ENCODE measurements at places on chromosomes 7 and 10.
A peak's percentile ranks its signal among the peaks of the same experiment; 100 is the strongest.

DNA sequence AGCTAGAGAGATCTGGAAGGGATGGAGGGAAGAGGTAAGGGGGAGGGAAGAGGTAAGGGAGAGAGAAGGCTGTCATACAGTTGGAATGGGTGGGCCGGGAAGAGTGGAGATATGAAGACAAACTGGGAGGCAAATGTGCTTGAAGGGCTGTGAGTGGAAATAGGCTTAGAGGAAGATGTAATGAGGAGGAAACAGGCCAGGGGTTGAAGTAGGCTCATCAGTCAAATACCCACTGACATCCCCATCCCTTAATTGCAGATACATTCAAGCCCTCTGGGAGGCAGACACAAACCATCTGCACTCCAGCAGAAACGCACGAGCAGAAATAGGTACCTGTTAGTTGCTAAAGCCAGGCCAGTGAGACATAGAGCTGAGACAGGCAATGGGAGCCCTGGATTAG is 2.1 kb downstream of the SYNPO2L start:
- peak; percentile 42 for DNase-seq

- DNase-seq, result peak; percentile 99
Observed at GRCh38 chr10:43362191-43362839, 9.1 kb upstream of the FXYD4 start.

- no peak for DNase-seq
Observed at GRCh38 chr7:155178096-155178495, 108.0 kb downstream of the HTR5A start.

DNA sequence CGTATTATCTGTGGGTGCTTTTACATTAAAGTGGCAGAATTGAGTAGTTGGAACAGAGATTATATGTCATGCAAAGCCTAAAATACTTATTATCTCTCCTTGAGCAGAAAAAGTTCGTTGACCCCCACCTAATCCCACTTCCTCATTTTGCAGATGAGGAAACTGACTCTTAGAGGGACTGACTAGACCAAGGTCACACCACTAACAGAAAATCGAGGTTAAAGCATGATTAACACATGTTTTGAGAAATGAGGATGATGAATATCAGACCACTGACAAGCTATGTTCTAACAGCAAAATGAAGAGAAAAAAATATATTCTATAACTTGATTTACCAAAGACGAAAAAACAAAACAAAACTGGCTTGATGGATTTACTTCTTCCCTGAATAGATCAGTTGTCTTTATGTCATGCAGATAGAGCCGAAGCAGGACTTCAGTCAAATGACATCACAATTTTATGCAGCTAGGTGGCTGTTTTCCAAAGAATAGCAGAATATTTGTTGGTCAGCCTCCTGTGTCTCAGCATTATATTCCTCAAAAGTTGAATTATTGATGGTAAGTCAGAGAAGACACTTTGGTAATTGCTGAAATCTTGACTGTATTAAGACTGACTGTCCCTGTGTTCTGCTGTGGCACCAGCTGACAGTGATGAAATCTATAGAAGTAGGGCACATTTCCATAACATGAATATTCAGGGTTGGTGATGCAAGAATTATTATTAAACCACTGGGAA is 24.2 kb upstream of the SMIM30 start:
- DNase-seq, result no peak

DNA sequence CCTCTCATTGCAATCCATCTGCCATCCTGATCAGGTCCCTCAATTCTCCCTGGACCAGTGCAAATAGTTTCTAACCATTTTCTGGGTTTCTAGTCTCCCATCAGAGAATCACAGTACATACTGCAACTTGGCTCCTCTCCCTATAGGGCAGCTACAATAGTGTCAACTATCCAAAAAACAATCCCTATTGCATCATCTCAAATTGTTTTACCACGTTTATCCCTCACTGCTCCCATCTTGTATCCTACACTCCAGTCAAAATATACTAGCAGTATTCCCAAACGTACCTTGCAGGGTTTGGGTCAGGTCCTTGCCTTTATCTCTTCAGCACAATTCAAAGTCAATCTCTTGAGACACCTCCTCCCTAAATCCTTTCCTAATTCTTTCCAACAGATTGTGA is 23.6 kb downstream of the ASB15 start:
- no peak for DNase-seq

DNA sequence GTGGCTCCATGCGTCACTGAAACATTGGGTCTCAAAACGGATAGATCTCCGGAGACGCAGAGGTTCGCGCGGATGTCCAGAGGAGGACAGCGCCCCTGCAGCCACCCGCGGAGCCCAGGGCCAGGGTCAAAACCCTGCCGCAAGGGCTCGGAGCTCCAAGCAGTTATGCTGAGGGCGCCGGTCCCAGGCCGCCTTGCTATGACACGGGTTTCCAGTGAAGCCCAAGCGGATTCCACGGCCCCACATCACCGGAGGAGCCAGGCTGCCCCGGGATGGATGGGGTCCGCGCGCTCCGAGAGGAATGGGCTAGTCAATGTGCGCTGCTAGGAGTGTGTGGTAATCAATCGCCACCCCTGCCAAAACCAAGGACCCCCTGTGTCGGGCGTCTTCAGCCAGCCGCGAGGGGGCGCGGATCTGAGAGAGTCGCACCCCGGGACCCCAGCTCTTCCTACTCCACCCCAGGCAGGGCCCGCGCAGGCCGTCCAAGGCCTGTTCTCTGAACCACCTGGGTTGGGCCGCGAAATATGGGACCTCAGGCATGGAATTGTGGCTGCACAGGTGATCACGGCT is 5.6 kb upstream of the EMX2 start:
- no peak for DNase-seq

DNA sequence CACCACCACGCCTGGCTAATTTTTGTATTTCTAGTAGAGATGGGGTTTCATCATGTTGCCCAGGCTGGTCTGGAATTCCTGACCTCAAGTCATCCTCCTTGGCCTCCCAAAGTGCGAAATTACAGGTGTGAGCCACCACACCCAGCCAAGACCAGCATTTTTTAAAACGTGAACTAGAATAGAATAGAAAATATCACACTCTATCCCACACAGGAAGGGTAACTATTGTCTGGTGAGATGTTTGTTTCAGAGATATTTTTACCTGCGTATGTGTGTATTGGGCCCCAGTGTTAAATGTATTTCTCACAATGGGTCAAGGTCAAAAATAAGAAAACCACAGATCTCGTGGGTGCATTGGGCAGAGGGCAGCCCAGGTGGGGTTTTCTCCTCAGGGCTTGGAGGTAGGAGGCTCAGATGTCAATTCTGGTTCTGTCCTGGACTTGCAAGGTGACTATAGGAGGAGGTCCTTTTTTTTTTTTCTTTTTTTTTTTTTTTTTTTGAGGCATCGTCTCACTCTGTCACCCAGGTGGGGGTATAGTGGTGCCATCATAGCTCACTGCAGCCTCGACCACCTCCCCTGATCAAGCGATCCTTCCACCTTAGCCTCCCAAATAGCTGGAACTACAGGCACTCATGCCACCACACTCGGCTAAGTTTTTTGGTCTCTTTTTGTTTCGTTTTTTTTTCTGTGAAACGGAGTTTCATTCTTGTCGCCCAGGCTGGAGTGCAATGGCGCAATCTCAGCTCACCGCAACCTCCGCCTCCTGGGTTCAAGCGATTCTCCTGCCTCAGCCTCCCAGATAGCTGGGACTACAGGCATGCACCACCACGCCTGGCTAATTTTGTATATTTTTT is 19.0 kb downstream of the SH2B2 start:
- DNase-seq, result no peak

GRCh38 chr7:143499743-143500348 is 22.2 kb downstream of the TAS2R41 start:
- DNase-seq, result no peak

- no peak for DNase-seq
Observed at GRCh38 chr7:157923903-157924630, 587.3 kb downstream of the DNAJB6 start.

GRCh38 chr10:87092376-87092860 is 2.2 kb downstream of the GLUD1 start:
- DNase-seq, result peak; percentile 50

GRCh38 chr7:24356718-24357386 is 72.9 kb downstream of the NPY start:
- no peak for DNase-seq

GRCh38 chr10:89563861-89564478 is 28.6 kb upstream of the SLC16A12 start:
- DNase-seq, result peak; percentile 64

DNA sequence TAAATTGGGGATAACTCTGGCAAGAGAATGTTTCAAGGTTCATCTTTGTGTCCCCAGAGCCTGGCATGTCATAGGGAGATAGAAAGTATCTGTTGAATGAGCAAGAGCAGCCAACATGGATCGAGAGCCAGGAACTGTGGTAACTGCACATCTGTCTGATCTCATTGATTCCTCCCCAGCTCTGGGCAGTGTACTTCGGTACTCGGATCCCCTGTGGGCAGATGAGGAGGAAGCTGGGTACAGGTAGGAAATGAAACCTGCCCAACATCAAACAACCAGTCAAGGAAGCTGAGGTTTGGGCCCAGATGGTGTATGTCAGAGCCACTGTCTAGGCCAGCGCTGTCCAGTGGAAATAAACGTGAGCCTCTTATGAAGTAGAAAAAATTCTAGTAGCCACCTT is 76.4 kb downstream of the GRK5 start:
- no peak for DNase-seq

- no peak for DNase-seq
Observed at GRCh38 chr10:49298983-49299815, at the start of gene C10orf71. Gene C10orf71, plus strand, starts transcription at chr10:49299170. Its CDS starts 23,376 bp downstream, at chr10:49322546.

DNA sequence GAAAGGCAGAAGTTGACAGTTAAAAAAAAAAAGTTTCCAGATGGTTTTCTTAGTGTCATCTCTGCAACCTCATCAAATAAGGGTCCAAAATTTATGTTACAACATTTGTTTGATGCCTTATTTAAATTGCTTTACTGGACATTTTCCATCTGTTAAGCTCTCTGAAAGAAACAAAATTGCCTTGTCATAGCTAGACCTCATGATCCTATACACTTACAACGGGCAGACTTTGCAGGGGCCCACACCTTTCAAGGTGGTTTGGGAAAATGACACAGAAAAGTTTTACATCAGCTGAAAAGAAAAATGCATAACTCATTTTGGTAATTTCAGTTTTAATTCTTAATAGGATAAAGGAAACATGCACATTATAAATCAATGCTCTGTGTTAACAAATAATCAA is 1.4 kb upstream of the TES start:
- no peak for DNase-seq

DNA sequence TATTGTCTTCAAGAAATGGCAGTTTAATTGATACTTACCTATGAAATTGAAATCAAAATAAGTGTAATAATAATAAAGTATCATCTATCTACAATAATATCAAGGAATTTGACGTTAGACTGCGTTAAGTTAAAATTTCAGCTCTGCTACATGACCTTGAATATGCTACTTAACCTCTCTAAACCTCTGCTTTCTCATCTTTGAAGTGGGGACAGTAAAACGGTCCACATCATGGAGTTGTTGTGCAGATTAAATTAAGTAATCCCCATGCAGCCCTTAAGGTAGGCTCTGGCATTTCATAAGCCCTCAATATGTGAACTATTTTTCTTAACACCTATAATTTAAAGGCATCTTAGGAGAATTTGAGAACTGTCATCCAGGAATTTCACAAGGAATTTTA is 252.4 kb upstream of the PHF14 start:
- no peak for DNase-seq

DNA sequence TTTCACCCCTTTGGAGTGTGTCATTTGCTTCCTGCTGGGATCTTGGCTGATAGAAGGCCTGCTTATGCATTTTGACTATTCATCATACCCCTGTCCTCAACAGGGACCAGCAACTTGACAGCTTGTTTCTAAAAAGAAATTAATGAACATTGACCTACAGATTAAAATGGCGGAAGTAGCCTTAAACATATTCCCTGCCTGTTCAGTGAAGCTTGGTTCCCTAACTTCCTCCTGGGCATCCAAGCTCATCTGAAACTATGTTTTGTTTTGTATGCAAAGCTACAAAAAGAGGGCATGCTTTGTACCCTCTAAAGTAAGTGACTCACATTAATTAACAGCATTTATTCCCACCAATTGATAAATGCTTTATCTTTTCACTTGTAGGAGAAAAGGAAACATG is 26.8 kb upstream of the CDK14 start:
- DNase-seq, result no peak

DNA sequence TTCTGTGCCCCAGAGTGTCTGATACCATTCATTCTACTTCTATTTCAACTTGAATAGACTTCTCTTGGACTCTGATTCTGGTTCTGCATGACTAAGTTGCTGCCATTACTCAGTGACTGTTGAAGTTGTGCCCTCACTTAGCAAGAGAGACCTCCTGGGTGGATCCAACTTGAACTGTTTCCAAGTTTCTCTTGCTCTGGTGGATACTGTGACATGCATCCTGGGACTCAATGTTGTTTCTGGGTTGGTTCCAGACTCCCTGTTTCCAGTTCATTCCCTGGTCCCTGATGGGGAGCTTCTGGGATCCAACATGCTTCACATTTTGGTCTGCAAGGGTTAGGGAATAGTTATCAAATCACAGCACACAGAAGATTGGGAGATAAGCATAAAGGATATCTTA is 26.2 kb upstream of the PRPF18 start:
- peak; percentile 95 for DNase-seq

Measured in ACHN (cell line).